ENCODE measurements at places on chromosomes 3 and 15.

DNA sequence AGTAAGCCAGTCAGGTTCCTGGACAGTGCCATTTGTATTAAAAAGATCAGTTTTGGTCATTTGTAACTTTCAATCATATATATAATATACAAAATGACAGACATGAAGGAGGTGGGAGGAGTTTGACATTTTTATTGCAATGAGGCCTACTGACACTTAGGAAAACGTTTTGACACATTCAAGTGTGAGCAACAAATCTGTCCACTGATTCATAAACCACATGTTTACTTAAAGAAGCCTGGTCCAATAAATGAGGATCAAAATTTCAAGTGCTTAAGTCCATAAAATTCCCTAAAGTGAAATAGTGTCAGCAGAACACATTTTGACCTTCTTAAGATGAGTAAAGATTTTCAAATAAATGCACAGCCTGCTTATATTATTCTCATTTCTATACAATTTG is 137.3 kb downstream of the MECOM start:
- DNase-seq, result no peak

- no peak for DNase-seq
Measured at GRCh38 chr3:13242364-13242737, 169.1 kb upstream of the IQSEC1 start.

DNA sequence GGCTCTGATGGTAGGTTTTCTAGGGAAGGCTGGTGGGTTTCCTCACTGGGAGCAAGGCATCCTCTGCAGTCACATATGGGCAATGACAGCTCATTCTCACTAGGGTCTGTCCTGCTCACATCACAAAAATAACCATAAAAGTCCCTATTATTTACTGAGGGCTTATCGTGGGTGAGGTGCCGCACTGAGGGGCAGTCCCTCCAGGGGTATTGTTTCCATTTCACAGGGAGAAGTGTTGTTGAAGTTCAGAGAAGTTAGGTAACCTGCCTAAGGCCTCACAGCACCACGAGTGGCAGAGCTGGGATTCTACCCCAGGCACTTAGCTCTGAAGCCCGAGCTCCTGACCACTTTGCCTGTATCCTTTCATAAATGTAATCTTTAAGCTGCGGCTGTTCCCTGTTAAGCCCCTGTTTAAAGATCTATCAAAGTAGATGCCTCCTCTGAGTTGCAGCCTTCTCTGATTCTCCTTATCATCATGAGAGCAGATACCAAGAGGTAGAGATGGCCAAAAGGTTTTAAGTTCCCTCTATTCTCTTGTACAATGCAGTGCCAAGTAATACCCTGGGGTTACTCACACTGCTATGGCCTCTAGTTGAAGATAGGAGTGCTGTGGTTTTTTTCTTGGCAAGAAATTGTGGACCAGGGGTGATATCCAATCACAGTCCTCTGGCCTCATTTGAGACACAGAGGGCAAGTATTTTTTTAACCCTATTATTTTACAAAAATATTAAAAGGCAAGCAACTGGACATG is 107.0 kb downstream of the RPLP1 start:
- no peak for DNase-seq

GRCh38 chr15:91099995-91100813 is at the start of gene SV2B:
SV2B (plus strand) TSS chr15:91100257; CDS start chr15:91226264, 126,007 bp downstream.
- no peak for DNase-seq

- no peak for DNase-seq
Measured at GRCh38 chr3:48039487-48040190, 23.4 kb upstream of the MAP4 start.

DNA sequence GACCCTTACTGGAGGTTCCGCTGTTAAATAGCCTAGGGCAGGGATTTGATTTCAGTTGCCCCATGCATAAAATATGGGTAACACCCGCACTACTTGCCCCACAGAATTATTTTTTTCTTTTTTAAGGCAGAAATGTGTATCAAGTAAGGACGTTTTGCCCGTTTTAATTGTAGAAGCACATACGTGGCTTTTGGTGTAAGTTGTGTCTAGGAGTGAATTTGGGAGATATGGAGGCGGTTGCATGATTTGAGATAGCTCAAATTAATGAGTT is 636 bp upstream of the LRRC58 start:
- DNase-seq, result no peak

DNA sequence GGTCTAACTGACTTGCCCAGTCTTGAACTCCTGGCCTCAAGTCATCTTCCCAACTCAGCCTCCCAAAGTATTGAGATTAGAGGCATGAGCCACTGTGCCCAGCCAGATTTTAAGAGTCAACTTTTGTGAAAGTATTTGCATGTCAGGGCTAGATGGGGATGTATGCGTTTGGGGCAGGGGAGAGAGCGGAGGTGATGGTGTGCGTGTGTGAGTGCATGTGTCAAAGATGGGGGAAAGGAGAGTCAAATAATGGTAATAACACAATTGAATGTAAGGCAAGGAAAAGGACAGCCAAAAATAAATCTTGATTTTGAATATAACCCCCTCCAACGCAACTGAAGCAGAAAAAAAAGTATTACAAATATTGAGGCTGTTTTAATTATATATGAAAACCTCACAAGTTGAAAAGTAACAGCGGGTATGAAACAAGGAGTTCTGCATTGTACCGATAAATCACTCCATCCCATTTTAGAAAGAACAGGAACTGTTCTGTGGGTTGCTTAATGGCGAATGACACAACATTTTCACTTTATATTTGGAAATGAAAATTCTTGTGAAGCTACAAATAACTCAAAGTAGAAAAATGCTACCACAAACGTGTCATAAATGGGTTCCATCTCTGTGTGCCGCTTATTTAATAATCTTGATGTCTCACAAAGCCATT is 29.9 kb upstream of the LDHAL6B start:
- no peak for DNase-seq

DNA sequence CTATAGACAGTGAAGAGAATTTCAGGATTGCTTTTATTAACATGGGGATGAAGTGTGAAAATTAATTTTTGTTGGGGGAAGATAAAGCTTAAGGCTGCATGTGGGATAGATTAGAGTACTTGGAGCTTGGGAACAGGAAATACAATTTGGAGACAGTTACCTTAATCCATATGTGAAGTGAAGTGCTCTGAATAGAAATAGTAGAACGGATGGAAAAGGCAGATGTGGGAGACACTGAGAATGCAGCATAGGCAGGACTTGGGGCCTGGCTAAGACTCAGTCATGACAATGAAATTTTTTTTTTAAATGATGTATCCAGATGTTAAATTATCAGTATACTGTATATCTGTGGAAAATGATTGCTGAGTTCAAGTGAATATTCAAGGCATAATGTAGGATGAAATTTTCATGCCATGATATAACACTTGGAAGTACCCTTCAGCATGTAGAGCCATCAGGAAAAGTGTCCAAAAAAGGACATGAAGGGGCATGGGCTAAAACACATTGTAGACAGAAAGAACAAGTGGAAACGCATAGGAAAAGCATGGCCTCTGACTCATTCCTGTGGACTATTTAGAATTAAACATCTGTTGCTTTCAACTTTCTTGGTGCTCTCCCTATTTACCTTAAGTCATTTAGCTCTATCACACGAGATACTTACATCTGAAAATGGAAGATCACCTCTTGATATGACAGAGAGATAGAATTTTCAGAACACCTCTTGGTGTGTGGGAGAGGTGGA is 134.8 kb downstream of the RBMS3 start:
- no peak for DNase-seq

- no peak for DNase-seq
Measured at GRCh38 chr15:61205346-61205921, 23.7 kb downstream of the RORA start.

- DNase-seq, result no peak
Measured at GRCh38 chr3:114496874-114497273, 203.0 kb downstream of the TIGIT start.

DNA sequence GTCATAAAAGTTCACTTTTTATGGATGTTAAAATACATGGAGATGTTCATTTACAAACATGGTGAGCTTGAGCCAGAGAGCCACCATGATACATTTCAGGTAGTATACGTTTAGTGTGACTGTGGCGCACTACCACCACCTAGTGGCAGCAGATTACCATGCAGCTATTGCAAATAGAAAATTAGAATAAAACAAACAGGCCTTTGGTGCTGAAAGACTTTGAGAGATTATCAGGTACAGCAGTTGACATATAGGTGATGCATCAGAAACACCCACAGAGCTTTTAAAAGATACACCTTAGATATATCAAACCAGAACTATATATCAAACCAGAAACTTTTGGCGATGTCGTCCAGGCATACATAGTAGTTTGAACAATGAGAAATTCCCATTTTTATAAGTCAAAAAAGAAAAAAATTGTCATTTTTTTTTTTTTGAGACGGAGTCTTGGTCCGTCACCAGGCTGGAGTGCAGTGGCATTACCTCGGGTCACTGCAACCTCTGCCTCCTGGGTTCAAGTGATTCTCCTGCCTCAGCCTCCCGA is 42.0 kb upstream of the ICE2 start:
- DNase-seq, result peak; percentile 57

GRCh38 chr3:196186651-196187573 is 24.3 kb downstream of the ZDHHC19 start:
- no peak for DNase-seq

- no peak for DNase-seq
Measured at GRCh38 chr15:90931575-90931827, 848 bp downstream of the HDDC3 start.

DNA sequence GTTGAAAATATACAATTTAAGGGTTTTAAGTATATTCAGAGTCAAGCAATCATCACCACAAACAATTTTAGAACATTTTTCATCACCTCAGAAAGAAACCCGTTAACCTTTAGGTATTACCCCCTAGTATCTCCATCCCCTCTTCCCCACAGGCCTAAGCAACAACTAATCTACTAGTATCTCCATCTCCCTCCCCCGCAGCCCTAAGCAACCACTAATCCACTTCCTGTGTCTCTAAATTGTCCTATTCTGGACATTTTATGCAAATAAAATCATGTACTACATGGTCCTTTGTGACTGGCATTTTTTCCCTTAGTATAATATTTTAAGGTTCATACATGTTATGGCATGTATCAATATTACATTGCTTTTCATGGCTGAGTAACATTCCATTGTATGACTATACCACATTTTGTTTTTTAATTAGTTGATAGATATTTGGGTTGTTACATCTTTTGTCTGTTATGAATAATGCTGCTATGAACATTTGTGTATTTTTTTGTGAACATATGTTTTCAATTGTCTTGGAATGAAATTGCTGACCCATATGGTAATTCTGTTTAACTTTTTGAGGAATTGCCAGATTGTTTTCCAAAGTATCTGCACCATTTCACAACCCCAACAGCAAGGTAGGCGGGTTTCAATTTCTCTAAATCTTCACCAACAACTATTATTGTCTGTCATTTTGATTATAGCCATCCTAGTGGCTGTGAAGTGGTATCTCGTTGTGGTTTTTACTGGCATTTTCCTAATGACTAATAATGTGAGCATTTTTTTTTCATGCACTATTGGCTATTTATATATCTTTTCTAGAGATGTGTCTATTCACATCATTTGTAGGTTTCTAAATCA is 215.6 kb upstream of the CD96 start:
- no peak for DNase-seq

DNA sequence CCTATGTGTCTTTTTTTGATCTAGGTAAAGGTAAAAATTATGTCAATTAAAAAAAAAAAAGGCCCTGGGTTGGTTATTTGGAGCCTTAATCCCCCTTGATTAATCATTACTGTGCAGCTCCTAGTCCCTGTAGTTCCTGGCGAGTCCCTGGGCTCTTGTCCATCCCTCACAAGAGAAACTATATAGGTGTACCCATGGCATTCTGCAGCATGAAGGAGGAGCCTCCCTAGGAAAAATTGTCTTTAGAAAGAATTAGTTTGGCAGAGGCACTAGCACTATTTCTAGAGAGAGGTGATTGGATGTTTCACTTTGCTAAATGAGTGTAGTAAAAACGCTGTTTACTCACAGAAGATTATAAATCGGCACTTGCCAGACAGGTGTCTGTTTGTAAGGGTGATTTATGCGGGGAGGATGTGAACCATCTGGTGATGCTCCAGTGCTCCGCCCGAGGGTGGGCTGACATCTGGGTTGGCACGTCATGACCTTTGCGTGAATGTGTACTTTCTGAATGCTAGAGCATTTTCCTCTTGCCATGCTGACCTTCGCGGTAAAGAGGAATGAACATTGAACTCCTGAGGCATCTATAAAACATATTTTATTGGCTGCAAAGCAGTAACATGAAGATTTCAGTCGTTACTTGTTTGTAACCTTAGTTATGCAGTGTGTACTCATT is 12.6 kb downstream of the PLCL2 start:
- no peak for DNase-seq

DNA sequence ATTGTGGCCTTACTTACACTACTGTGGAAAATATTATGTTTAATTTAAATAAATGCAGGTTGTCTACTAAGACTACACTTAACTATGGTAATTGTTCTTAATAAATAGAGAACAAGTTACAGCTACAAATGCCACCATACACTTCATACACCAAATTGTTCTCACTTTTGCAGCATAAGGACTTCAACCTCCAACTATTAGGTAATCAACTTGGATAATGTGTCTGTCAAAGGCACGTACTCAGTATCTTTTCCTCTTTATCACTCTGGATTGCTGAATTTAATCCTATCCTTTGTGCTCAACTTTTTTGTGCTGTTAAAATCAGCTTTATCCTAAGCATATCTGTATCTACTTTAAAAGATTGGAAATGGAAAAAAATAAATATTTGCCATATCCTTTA is 41.6 kb upstream of the TMEM87A start:
- no peak for DNase-seq

All from iPS DF 6.9 (cell line).